T-cell (primary cell): ENCODE measurements at places on chromosomes 13 and 19.

DNA sequence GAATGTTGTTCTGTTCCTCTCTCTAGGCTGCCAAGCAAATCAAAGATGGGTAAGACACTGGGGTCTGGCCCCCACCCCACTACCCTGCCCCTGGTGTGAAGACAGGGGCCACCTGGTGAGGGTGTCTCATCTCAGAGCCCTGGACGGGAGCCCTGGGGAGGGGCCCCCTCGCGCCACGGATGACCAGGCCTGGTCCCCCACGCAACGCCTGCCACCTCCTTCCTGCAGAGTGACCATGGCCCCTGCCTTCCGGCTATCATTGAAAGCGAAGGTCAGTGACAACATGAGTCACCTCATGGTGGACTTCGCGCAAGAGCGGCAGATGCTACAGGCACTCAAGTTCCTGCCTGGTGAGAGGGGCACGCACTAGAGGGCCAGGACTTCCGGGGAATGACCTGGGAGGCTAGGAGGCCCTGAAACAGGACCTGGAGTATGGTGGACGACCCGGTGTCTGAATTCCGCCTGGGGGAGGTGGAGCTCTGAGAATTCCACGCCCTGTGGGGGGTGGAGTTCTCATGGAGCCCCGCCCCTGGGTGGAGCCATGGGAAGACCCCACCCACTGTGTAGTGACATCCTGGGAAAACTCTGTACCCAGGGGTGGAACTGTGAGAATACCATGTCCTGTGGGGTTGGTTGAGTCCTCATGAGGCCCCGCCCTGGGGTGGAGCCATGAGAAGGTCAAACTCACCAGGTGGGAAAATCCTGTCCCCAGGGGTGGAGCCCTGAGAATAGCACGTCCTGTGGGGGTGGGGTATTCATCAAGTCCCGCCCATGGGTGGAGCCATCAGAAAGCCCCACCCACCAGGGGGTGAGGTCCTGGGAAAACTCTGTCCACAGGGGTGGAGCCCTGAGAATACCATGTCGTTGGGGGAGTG lies 6.1 kb downstream of the FSD1 start:
- no peak for DNase-seq

DNA sequence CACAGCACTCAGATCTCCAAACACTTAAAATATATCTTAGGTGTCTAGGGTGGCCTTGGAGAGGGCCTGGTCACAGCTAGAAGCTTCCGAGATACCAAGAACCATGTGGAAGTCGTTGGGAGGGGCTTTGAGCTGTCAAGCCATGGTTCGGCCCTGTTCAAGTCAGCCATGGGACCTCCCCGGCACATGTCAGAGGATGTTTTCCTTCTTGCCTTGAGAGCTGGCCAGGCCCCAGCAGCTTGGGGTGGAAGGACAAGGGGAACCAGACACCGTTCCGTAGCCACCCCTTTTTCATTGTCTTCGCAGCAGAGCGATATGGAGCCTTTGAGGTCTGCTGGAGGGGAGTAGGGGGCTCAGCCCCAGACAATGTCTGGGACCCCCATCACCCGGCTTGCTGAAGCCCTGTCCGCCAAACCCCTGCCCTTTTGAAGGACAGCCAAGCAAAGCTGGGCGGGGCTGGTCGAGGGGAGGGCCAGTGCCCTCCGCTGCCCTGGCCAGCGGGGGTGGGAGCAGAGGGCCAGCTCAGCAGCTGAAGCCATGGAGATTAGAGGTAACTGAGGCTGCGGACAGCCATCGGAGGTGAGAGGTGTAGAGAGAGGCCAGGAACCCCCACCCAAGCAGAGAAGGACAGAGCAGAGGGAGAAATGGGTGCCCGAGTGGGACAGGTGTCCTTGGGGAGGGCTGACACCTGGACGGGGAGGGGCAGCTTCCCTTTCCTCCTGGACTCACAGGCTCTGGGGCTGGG lies 435 bp downstream of the KLK11 start:
- no peak for DNase-seq

GRCh38 chr19:9903336-9903735 lies 33.0 kb downstream of the OLFM2 start:
- DNase-seq: no peak

GRCh38 chr13:48977286-48977625 lies 1.5 kb downstream of the FNDC3A start:
- no peak for DNase-seq

DNA sequence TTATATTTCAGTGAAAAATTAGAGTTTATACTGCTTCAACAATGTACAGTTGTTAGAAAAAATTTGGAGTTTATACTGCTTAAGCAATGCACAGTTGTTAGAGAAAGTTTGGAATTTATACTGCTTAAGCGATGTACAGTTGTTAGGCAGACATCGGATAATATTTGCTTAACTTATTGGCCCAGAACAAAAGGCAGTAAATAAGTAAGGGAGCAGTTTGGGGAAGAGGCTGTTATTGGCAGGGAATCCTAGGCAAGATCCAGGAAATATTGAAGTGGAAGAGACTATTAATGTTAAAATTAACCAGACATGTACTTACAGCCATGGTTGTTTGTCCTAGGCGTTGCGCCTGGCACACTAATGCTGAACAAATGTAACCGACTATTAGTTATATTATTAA lies 166.9 kb downstream of the GPC5 start:
- no peak for DNase-seq

DNA sequence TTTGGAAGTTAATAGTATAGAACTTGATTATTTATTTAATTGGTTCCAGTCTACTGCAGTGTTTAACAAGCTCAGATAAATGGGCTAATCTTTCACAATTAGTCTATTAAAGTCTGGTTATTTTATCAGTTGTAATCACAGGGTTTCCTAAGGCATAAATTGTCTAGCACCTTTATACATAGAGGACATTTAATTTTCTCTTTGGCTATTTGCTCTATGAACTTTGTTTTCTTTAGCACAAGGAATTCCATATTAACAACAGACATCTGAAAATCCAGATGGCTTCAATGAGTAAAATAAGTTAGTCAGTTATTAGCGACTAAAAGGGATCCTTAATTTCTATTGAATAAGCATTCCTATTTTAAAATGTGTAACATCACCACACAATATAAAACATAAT lies 1350.8 kb upstream of the SLC10A2 start:
- DNase-seq: no peak
